ENCODE measurements at places on chromosomes 7 and 10. TPM values are rescaled to one million over a fixed set of nuclear protein-coding genes. Genes with fewer than 3 reads are reported as not detected.

GRCh38 chr10:76291175-76291574, 859.8 kb downstream of the LRMDA start:
- no peak overlapping the region for H3K4me3 ChIP-seq
- H3K4me1 ChIP-seq, result no peaks in the 10 kb centered on the region
- H3K27me3 ChIP-seq, result no peaks in the 10 kb centered on the region
- no peak overlapping the region for H3K27ac ChIP-seq
- no peak for DNase-seq

DNA sequence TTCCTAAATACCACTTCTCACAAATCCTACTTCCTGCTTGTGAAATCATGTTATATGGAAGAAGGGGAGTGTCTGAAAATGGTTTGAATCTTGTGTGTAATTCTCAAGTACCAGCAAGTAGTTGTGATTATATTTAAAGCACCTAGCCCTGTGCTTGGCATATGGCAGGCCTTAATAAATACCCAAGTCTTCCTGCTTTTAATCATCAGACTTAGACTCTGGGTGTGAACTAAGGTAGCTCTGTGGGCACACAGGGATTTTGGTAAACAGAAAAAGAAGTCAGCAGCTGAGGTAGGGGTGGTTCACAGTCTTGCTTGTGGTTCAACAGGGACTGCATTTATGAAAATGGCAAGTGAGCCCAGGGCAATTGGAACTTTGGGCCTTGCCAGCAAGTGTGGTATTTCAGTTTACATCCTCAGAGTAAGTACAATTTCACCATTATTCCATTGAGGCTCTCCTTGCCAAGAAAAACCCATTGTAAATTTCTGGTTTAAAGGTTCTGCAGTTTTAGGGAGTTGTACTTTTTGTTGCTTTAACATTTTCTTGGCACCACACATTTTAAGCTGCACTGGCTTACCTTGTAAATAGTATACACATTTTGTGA, 215.5 kb downstream of the AUTS2 start:
- no peak overlapping the region for H3K27ac ChIP-seq
- no peaks in the 10 kb centered on the region for H3K36me3 ChIP-seq
- peaks cover 9% of the 10 kb centered on the region for H3K4me1 ChIP-seq
- H3K4me3 ChIP-seq, result no peak overlapping the region

HOXA11 gene
- not detected for total RNA-seq

DNA sequence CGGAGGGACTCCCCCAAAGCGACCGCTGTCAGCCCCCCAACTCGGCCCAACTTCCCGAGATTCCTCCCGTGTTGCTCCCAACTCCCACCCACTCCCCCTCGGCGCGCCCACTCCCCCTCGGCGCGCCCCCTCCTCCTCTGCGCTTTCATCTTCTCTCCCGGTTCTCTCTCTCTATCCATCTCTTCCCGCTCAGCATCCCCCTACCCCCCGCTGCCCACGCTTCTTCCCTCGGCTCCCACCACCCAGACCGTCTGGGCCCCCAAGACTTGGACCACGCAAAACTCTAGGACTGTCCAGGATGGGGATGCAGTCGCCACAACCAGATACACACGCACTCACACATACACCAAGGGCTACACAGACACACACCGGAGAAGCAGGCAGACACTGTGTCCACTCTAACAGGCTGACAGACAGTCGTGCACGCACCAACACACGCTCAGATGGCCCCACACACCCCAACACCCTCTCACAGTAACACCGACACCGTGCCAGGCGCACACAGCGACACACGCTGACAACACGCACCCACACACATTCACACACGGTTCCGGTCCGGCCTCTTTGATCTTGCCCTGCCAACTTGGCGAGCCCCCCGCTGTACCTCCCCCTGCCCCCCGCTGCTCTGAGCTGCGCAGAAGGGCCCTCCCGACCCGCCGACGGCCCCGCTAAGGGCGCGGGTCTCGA, 1.1 kb downstream of the GRID1 start:
- H3K27ac ChIP-seq, result no peak overlapping the region
- DNase-seq, result no peak
- H3K27me3 ChIP-seq, result no peaks in the 10 kb centered on the region
- H3K4me3 ChIP-seq, result peak overlapping the region; percentile 21
- no peaks in the 10 kb centered on the region for H3K36me3 ChIP-seq

IFT22 gene
- total RNA-seq, result 37.8 TPM

DNA sequence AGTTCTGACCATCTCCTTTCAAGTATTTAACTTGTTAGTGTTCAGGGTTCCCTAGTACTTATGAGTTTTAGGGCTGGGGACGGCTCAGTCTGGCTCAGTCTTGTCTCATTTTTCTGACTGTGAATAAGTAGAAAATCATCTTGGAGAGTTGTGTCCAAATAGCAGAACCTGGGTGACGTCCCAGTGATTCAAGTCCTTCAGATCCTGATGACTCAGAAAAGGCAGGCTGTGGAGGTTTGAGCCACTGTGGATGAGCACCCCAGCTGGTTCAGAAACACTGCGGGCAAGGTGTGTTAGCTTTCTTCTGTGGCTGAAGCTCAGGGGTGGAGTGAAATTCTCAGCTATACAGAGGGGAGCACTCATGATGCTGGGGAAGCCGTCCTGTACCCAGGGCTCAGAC, 154.4 kb upstream of the NPY start:
- H3K4me1 ChIP-seq, result peaks cover 5% of the 10 kb centered on the region
- DNase-seq, result no peak
- no peak overlapping the region for H3K4me3 ChIP-seq
- no peaks in the 10 kb centered on the region for H3K27me3 ChIP-seq
- H3K36me3 ChIP-seq, result no peaks in the 10 kb centered on the region

CNTNAP2 gene
- 45.3 TPM for total RNA-seq

DNA sequence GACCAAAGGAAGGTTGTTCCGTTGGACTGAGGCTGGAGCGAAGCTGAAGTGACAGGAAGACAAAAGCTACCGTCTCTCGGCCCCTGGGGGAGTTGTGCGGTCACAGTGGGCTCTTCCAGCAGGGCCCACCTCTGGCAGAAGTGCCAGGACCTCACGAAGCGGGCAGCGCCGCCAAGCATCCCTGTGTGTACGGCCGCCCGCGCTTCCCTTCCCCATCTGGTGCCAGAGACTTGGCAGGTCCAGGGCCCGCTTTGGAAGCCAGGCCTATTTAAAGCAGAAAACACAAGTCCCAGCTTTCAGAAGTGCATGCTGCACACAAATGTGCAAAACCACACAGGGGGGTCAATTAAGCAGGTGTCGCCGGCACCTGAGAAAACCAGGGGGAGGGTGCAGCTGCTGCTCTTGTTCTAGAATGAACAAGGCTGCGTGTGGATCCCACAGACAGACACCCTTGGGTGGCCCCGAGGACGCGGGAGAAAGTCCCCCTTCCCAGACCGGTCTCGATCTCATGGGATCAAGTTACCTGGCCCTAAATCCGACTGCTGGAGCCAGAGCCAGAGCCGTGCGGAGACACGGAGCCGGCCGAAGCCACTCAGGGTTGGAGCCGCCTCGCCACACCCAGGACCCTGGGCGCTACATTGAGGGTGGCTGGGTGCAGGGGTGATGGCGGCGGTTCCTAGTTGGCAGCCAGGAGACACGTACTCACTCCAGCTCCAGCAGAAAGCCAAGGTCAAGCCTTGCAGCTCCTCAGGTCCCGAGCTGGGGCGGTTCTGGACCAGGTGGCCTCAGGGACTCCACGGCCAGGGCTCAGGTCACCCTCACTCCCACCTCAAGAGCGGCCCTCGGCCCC, 51.8 kb upstream of the PPP2R2D start:
- no peaks in the 10 kb centered on the region for H3K27me3 ChIP-seq
- no peak for DNase-seq
- H3K4me3 ChIP-seq, result no peak overlapping the region
- H3K4me1 ChIP-seq, result no peaks in the 10 kb centered on the region
- no peaks in the 10 kb centered on the region for H3K36me3 ChIP-seq
- no peak overlapping the region for H3K27ac ChIP-seq

CFAP46 gene
- total RNA-seq, result 10.3 TPM

DNA sequence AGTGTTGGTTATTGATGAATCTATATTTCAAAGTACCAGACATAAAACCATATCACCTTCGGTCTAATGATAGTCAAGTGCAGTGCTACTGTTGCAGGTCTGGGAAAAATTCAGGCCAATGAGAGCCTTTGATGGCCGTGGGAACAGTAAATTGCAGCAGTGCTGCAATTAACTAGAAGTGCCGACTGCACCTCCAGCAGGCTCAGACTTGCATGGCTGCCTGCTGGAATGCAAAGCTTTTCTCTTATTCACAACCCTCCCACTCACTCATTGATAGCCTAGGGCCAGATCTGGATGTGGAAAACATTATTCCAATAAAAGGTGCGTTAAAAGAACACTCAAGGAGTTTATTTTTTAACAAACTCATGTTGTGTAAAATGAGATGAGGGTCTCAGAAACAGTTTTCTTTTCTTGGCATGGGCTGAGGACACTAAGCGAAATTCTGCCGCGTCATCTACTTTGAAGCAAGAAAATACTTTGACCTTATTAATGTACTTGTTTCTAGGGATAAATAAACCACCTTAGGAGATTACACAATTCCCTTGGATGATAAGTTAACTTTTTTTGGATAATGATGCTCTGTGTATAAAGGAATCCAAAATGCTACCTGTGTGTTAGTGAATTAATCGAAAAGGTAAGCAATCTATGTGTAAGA, 17.1 kb downstream of the PLXDC2 start:
- H3K27ac ChIP-seq, result no peak overlapping the region
- H3K4me1 ChIP-seq, result peaks cover 5% of the 10 kb centered on the region
- no peaks in the 10 kb centered on the region for H3K27me3 ChIP-seq
- no peak overlapping the region for H3K4me3 ChIP-seq
- no peaks in the 10 kb centered on the region for H3K36me3 ChIP-seq
- no peak for DNase-seq

- H3K27ac ChIP-seq, result no peak overlapping the region
- H3K4me3 ChIP-seq, result no peak overlapping the region
- H3K27me3 ChIP-seq, result no peaks in the 10 kb centered on the region
- H3K4me1 ChIP-seq, result no peaks in the 10 kb centered on the region
Measured at GRCh38 chr7:132930881-132931280, 151.0 kb downstream of the CHCHD3 start.

DNA sequence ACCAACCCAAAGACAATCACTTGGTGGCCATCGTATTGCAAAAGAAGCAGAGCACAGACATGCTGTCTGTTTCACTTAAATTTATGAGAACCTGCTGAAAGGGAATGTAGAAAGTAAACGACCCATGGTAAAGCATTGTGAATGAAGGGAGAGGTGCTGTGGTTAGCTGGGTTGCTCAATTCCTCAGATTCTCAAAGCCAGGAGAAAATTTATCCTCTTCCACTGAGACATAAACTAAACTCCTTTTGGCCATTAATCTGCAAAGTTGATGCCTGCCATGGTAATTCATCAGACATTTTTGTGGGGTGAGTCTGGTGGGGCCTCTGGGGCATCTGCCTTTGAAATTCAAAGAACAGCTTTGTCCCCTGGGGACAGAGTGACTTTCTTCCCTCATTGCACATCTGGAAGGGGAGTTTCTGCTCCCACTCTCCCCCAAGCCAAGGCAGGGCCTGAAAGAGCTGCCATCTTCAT, 951.0 kb downstream of the LRMDA start:
- H3K27me3 ChIP-seq, result no peaks in the 10 kb centered on the region
- H3K27ac ChIP-seq, result no peak overlapping the region
- no peak for DNase-seq
- H3K4me1 ChIP-seq, result no peaks in the 10 kb centered on the region

ERVW-1 gene
- total RNA-seq, result not detected

GRCh38 chr10:32033171-32033570, 23.1 kb downstream of the KIF5B start:
- peaks cover 21% of the 10 kb centered on the region for H3K36me3 ChIP-seq
- no peaks in the 10 kb centered on the region for H3K27me3 ChIP-seq
- no peak overlapping the region for H3K27ac ChIP-seq
- no peak overlapping the region for H3K4me3 ChIP-seq

- DNase-seq, result no peak
- H3K27me3 ChIP-seq, result no peaks in the 10 kb centered on the region
- H3K4me1 ChIP-seq, result no peaks in the 10 kb centered on the region
- H3K27ac ChIP-seq, result no peak overlapping the region
- no peaks in the 10 kb centered on the region for H3K36me3 ChIP-seq
- H3K4me3 ChIP-seq, result no peak overlapping the region
Measured at GRCh38 chr10:110093722-110094121, 85.9 kb downstream of the ADD3 start.

GRCh38 chr10:132397036-132397541, at the start of gene PWWP2B:
Gene PWWP2B (plus strand): TSS chr10:132397200. CDS start chr10:132397227, 27 bp downstream.
- no peaks in the 10 kb centered on the region for H3K27me3 ChIP-seq
- peak within 1 kb of the TSS; percentile 92 for H3K27ac ChIP-seq

DNA sequence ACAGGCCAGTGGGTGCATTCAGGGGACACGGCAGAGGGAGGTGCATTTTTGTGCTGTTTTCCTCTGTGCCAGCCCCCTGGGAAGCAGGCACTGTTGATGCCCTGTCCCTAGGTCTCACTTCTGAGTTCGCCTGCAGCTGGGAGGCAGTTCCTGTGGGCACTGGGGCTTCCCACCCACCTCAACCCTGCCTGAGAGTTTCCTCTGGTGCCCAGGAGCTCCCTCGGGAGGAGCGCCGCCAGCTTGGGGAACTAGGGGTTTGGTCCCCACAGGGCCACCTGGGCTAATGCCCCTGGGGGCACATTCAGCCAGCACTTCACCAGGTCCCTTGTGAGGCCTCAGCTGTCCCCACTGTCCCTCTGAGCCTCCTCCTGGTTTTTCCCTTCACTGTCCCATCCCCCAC, 178.2 kb upstream of the RHEB start:
- no peak for DNase-seq
- no peaks in the 10 kb centered on the region for H3K27me3 ChIP-seq
- peaks cover 13% of the 10 kb centered on the region for H3K4me1 ChIP-seq
- no peak overlapping the region for H3K4me3 ChIP-seq

TBL2 gene
- total RNA-seq, result 39.5 TPM

GRCh38 chr10:73911553-73912004, 647 bp downstream of the PLAU start:
- peak; percentile 47 for DNase-seq
- peaks cover 10% of the 10 kb centered on the region for H3K36me3 ChIP-seq
- peaks cover 15% of the 10 kb centered on the region for H3K4me1 ChIP-seq
- peak overlapping the region; percentile 59 for H3K4me3 ChIP-seq
- peak overlapping the region; percentile 59 for H3K27ac ChIP-seq
- H3K27me3 ChIP-seq, result no peaks in the 10 kb centered on the region

DNA sequence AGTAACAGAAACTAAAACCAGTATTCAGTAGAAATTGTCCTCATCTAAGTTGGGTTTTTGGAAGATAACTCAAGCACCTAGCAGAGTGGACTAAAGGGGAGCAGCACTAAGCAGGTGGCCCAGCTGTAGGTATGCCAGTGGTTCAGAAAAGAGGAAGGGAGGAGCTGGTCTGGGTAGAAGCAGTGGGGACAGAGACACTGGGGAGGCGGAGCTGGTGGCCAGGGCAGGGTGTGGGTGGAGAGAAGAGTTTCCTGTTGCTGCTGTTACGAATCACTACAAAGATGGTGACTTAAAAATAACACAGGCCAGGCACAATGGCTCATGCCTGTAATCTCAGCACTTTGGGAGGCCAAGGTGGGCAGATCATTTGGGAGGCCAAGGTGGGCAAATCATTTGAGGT, 136.2 kb downstream of the WDR11 start:
- no peak overlapping the region for H3K27ac ChIP-seq
- H3K4me1 ChIP-seq, result no peaks in the 10 kb centered on the region
- H3K36me3 ChIP-seq, result no peaks in the 10 kb centered on the region
- no peaks in the 10 kb centered on the region for H3K27me3 ChIP-seq
- DNase-seq, result no peak
